ENCODE measurements at places on chromosomes 13 and 19. TPM values are rescaled to one million over a fixed set of nuclear protein-coding genes. Genes with fewer than 3 reads are reported as not detected.

GRCh38 chr13:20942938-20943559, 40.5 kb upstream of the XPO4 start:
- no peak for DNase-seq

GRCh38 chr19:9727644-9728043, 40.9 kb downstream of the ZNF846 start:
- no peak for DNase-seq

- no peak for DNase-seq
Measured at GRCh38 chr19:6564393-6564792, 26.6 kb downstream of the CD70 start.

DNA sequence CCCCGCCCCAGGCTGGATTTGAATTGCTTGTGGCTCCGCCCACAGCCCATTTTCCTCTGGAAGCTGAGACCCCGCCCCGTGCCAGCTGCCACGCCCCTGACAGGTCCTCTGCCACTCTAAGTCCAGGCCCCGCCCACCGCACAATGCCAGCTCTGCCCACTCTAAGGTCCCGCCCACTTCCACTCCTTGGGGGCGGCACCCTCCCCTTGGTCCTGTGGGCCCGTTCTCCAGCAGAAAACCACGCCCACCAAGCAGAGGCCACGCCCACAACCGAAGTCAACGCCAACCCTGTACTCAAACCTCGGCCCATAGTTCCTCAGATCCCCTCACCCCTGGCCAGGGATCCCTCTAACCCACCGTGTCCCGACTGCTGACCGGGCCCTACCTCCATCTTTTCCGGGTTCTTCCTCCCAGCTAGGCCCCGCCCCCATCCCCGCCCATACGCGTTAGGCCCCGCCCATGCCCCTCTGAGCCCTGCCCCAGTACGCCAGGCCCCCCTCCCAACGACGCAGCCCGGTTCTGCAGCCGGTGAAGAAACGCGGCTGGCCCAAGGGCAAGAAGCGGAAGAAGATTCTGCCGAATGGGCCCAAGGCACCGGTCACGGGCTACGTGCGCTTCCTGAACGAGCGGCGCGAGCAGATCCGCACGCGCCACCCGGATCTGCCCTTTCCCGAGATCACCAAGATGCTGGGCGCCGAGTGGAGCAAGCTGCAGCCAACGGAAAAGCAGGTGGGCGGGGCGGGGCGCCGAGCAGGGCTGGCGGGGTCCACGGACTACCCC, 1.3 kb downstream of the HMG20B start:
- peak; percentile 94 for DNase-seq

- no peak for DNase-seq
Measured at GRCh38 chr13:73849292-73849691, 284.9 kb downstream of the KLF12 start.

C2CD4C gene
- 0.59 TPM for total RNA-seq

DNA sequence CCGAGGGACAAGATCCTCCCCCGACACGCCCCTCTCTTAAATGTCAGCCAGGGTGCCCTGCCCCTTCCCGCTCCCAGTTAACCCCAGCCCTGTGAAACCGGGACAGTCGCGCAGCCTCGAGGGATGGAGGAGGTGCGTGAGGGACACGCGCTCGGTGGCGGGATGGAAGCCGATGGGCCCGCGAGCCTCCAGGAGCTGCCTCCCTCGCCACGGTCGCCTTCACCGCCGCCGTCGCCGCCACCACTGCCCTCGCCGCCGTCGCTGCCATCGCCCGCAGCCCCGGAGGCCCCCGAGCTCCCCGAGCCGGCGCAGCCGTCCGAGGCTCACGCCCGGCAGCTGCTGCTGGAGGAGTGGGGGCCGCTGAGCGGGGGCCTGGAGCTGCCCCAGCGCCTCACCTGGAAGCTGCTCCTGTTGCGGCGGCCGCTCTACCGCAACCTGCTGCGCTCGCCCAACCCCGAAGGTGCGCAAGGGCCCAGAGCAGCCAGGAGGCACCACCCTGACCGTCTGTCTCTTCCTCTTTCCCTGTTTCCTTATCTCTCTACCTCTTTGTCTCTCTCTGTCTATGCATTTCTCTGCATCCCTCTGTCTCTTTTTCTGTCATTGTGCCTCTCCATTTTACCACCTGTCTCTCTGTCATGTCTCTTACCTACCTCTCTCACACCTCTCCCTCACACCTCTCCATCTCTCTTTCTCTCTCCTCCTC, at the start of gene NCCRP1:
Gene NCCRP1 (plus strand): TSS at position 105 of the 703 bp plus-strand sequence. CDS start 19 bp downstream, at position 124.
- DNase-seq, result no peak

PTH2 gene
- total RNA-seq, result not detected

DNA sequence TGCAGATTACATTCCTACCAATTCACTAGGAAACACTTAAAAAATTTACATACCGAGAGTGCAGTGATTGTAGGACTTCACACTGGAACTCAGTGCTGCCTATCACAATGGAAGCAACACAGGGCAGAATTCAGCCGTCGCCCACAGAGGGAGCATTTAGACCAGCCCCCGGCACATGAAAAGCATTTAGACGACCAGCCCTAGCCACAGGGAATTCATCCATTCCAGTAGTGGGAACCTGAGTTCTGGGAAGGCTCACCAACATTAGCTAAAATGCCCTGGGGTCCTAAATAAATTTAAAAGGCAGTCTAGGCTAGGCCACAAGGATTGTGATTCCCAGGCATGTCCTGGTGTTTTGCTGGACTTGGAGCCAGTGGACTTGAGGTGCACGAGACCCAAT, 155.2 kb downstream of the LIG4 start:
- DNase-seq, result no peak

ADGRE3 gene
- total RNA-seq, result 0.80 TPM

MTUS2 gene
- 1.6 TPM for total RNA-seq

VSTM1 gene
- total RNA-seq, result 1.6 TPM

DNA sequence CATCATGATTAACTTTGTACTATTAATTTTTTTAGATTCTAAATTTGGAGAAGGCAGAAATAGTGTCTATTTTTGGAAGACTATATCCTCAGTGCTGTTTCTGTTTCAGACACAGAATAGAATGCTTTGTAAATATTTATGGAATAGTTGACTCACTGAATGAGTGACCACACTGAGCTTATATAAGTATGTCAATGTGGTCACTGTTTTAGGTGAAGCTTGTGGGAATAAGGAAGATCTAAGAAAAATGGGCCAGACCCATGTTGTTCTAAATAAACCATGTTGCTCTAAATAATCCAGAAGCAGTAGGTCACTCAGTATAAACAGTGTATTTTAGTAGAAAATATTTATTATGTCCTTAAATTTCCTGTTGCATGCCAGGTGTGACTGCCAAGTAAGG, 45.5 kb upstream of the DACH1 start:
- no peak for DNase-seq

DNA sequence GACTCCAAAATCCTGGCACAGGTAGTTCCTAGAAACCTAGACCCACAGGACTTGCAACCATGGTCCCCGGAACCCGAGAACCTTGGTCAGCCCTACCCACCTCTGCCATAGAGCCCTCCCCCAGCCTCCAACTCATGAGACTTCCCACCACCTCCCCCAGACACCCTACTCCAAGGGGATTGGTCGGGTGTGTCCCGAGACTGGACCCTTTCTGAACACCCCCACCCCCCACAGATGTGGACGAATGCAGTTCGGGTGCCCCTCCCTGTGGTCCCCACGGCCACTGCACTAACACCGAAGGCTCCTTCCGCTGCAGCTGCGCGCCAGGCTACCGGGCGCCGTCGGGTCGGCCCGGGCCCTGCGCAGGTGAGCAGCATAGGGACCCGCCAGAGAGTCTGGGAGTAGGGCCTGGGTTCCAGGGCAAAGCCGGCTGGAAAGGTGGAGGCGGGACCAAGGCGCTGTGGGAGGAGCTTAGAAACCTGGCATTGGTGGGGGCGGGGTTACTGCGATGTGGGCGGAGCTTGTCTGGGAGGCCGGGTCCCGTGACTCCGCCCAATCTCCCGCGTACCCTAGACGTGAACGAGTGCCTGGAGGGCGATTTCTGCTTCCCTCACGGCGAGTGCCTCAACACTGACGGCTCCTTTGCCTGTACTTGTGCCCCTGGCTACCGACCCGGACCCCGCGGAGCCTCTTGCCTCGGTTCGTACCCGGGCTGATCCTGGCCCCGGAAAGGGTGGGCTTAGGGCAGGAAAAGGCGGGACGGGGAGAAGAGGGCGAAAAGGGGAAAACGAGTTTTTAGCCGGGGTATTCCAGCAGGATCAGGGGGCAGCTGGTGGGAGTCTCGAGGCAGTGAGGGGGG, 11.9 kb downstream of the LTBP4 start:
- peak; percentile 37 for DNase-seq

DNA sequence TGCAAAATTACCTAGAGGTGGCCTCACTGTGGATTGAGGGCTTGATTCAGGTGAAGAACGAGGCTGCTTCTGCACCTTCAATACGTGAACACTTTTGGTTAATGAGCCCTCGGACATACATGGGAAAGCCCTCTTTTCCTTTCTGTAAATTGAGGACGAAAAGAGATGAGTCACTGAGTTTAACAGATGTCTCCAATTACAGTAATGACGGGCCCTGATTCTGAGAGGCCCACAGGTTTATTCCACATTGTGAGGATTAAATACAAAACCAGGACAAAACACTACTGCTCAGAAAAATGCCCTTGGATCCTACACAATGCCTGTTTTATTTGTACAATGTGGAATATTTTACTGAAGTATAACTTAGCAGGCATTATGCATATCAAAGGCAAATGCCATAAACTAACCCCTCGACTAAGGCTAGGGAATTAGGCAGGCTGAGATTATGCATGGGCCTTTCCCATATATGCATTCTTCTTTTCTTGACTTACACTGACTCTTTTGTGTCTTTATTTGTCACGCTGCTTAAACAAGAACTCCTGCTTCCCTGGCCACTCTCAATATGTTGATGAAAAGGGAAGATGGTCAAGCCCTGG, 819.9 kb downstream of the OLFM4 start:
- DNase-seq, result no peak

GRCh38 chr19:51887522-51888498, at the start of gene ZNF577:
Gene ZNF577, minus strand, starts transcription at chr19:51887951. Its CDS starts 7,569 bp downstream, at chr19:51880382.
- DNase-seq, result peak; percentile 89

GJB6 gene
- total RNA-seq, result 0.28 TPM

GRIN2D gene
- 0.73 TPM for total RNA-seq

DNA sequence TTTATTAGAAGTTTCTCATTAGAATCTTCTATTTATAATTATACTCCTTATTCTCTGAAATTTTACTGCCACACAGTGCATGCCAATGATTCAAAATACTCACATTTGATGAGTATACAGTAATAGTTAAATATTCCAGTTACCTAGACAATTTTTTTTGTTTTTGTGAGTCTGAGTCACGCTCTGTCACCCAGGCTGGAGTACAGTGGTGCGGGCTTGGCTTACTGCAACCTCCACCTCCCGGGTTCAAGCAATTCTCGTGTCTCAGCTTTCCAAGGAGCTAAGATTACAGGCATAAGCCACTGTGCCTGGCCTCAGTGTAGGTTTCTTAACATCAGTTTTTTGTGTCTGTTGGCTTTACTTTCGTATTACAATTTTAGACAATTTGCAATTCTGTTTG, 87.1 kb downstream of the ZNF486 start:
- DNase-seq, result no peak

GRCh38 chr19:33868788-33869412, 72.2 kb downstream of the KCTD15 start:
- peak; percentile 43 for DNase-seq

ERICH6B gene
- not detected for total RNA-seq

ZNF560 gene
- total RNA-seq, result not detected

DNA sequence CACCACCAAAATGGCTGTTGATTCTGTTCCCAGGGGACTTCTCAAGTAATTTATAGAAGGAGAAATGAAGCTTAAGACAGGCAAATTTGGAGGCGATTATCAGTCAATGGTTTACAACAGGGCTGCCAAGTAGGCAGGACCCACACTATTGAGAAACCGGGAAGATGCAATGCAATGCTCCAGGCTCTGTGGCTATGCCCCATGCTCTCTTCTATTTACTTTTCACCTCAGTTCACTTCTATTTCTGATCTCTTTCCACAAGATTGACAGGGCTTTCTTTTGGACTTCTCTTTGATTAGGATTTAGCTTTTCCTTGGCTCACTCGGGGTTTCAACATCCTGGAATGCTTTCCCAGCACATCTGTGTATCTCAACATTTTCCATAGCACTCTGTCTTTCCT, 12.7 kb upstream of the RCBTB2 start:
- DNase-seq, result no peak

GZMM gene
- 0.68 TPM for total RNA-seq

RAB3D gene
- 81.2 TPM for total RNA-seq

- DNase-seq, result no peak
Measured at GRCh38 chr19:35901854-35902661, at the start of gene HCST. Gene HCST, plus strand, starts transcription at chr19:35902529. Its CDS starts 65 bp downstream, at chr19:35902594.

DNA sequence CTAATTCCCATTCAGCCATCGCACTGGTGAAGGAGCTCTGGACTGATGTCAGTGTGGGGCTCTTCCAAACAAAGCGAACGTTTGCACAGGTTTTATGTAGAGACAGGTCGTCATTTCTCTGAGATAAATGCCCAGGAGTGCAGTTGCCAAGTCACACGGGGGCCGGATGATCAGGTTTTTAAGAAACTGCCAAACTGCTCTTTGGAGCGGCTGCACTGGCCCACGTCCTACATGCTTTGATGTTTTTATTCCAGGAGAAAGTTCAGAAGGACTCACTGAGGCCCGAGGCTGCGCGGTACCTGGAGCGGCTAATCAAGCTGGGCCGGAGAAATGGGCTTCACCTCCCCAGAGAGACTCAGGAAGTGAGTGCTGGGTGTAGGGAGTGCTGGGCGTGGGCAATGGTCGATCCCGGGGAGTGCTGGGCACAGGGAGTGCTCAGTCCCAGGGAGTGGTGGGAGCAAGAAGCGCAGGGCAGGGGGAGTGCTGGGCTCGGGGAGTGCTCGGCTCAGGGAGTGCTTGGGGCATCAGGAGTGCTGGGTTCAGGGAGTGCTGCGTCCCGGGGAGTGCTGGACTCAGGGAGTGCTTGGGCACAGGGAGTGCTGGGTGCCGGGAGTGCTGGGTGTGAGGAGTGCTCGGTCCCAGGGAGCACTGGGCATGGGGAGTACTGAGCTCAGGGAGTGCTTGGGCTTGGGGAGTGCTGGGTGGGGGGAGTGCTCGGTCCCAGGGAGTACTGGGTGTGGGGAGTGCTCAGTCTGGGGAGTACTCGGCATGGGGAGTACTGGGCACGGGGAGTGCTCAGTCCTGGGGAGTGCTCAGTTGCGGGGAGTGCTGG, 10.7 kb downstream of the THOP1 start:
- DNase-seq, result peak; percentile 62

KIR2DL4 gene
- total RNA-seq, result not detected

- DNase-seq, result no peak
Measured at GRCh38 chr19:57803594-57804325, 11.0 kb downstream of the ZNF552 start.

DNA sequence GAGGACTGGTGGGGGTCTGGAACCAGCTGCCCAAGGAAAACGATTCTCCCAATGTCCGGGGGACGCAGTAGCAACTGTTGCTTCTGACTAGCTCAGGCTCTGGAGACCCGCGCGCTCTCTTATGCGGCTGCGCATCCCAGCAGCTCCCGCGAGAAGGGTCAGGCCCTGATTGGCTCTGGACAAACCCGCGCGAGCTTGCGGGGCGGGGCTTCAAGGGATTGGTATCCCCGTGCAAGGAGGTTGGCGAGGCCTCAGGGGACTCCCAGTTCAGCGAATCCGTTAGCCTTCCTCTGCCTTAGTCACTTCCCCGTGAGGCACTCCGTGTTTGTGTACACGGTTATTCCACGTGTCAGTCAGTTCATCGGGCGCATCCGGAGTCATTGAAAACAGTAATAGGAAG, 20.2 kb downstream of the SIGLECL1 start:
- no peak for DNase-seq

Measured in prostate gland (tissue), 2 donors.